ENCODE measurements at places on chromosomes 4 and X.

DNA sequence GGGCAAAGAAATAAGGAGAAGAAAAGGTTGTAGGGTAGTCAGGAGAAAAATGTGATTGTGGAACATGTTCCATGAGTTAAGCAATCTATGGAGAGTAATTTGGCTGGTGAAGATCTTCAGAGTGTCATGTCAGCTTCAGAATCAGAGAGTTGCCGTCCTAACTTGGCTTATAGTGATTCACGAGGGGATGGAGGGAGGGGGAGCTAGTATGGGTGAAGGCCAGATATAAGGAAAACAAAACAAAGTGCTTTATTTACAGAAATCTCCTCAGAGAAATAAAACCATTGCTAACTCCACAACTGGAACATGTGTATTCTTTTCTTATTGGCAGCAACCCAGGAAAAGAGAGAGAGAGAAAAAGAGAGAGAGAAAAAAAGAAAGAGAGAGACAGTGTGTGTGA is 256.5 kb upstream of the NRK start:
- DNase-seq: no peak

DNA sequence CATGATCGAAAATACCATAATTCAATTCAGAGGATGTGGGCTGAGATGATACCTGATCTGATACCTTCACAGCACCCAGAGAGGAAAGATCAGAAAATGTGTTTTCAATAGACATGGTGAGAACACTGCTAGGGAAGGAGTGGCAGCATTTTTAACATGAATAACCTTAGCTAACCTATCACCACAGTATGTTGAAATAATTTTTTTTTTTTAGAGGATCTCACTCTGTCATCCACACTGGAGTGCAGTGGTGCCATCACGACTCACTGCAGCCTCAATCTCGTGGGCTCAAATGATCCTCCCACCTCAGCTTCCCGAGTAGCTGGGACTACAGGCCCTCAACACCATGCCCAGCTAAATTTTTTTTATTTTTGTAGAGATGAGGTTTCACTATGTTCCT is 90.5 kb upstream of the RAPGEF2 start:
- peak; percentile 26 for DNase-seq

- no peak for DNase-seq
Observed at GRCh38 chrX:111133389-111133788, 37.4 kb downstream of the PAK3 start.

GRCh38 chr4:114077610-114078009 is 98.2 kb upstream of the ARSJ start:
- peak; percentile 55 for DNase-seq

GRCh38 chrX:112654871-112655270 is 24.9 kb downstream of the LHFPL1 start:
- no peak for DNase-seq

DNA sequence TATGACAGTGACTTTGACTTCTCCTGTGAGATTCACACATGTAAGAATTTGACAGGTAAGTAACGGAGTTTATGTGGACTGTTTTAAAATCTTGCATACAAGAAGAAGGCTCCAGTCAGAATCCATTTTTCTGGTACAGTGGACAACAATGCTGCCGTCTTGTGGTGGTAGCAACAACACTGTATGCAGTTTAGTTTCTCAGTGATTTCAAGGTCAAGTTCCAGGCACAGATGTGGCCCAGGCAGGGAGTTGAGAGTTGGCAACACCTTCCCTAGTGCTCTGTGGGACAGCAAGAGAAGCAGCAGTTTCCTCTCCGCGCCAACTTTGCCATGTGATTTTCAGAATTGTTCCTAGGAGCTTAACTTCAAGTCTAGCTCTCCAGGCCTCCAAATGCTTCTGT is 56.0 kb upstream of the STPG2 start:
- no peak for DNase-seq

DNA sequence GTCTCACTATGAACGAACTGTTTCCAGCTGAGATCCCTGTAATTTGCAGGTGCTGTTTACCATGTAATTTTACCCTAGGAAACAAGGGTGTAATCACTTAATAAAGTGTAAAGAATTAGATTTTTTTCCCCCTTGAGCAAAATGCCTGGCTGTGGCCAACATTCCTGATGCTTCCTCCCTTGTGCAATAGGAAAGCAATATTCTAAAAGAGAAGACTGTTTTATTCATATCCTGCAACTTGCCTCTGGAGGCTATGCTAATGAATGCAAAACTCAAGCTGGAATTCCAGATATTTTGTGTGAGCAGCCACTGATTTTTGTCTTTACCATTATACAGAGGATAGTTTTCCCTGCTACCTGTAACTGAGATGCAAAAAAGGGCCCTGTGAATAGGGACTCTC is 98.0 kb downstream of the AWAT2 start:
- no peak for DNase-seq

DNA sequence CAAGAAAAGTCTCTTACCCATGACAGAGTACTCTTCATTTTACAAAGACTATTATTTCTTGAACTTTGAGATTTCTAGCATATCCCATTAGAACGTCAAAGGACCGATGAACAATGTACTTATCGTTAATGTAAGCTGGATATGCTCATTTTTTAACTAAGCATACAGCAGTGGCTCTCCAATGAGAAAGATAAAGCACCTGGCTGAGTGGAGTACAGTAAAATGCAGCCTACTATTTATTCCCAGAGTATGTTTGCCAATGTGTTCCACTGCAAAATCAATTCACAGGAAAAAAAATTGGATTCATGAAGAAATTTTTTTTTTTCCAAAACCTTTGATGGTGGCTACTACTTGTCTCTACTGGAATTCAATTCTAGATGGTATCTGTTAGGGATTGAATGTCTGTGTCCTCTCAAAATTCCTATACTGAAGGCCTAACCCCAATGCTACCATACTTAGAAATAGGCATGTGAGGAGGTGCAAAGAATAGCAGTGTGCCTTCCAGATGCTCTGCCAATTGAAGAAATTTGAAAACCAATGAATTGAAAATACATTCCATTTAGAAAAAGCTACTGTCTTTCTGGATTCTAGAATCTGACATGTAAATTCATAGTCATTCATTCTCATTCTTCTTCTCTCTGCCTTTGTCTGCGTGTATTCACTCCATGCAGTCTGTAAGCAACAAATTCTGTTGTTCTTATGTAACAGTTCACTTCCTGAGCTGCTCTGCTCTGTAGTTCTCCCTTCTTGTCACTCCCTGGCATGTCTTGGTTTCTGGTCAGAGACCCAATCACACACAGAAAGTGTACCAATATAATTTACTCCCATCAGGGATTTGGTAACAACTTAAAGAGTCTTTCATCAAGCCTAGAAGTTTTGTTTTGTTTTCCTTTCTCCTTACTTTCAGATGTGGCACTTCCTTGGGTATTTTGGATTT is 61.4 kb downstream of the PAPSS1 start:
- no peak for DNase-seq

DNA sequence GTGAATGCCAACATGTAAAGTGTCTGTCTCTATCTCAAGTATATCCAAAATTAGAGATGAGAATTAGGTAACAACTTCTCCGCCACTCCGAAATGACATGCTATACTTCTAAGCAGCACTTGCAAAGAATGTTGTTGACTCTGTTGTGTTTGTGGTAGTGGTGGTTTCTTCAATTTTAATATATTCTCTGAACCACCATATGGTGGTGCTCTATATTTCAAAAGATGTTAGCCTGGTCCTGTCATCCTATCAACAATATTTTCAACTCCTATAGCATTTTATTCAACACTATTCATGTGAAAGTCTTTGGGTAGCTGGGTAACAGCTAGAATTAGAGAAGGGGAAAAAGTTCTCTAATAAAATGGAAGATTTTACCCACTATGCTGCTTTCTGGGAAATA is 1622.8 kb upstream of the IGFBP7 start:
- DNase-seq: no peak

- no peak for DNase-seq
Observed at GRCh38 chr4:142927721-142928120, 81.6 kb upstream of the INPP4B start.

GRCh38 chr4:153945704-153946103 is 156.8 kb upstream of the SFRP2 start:
- DNase-seq: no peak

GRCh38 chrX:8629871-8630270 is 102.1 kb downstream of the ANOS1 start:
- DNase-seq: no peak

DNA sequence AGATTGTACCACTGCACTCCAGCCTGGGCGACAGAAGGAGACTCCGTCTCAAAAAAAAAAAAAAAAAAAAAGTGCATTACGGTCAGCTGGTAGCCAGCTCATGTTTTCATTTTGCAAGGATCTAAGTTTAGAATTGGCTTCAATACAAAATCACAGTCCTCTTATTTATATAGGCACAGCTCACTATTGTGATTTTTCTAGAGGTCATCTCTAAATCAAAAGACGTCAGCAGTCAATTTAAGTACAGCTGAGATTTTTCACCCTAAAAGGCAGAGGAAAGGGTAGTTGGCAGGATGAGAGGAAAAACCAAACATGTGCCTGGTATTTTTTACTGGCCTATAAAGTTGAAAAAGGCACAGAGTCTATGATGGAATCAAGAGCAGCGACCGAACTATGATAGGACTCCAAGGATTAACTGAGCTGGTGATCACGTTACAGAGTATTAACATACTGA is 30.8 kb downstream of the ASB5 start:
- DNase-seq: peak; percentile 73

- peak; percentile 54 for DNase-seq
Observed at GRCh38 chrX:129957241-129958082, 25.0 kb upstream of the BCORL1 start.

- DNase-seq: no peak
Observed at GRCh38 chr4:33482773-33483172, 2761.5 kb downstream of the ARAP2 start.

GRCh38 chr4:70927502-70928137 is 25.5 kb downstream of the MOB1B start:
- no peak for DNase-seq

DNA sequence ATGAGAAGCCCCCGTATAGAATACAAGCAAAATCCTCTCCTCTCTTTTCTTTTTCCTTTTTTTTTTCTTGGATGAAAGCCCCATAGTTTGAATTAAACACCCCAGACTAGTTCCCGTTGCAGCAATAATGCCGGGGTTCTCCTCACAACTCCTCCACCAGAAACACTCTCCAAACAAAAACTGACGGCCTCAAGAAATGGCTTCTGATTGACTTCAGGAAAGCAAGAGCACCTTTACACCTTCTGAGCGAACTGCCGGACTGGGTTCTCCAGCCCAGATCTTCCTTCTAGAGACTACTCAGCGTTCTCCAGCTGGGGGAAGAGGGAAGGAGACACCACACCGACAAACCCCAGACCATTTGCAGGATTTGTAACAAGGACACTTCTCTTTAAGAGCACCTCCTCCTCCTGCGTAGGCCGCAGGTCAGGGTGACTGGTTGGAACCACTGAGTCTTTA is 4.0 kb downstream of the HAND2 start:
- DNase-seq: no peak

GRCh38 chr4:183988874-183989273 is 83.8 kb downstream of the STOX2 start:
- no peak for DNase-seq
